ENCODE measurements at places on chromosomes 6 and 20.

DNA sequence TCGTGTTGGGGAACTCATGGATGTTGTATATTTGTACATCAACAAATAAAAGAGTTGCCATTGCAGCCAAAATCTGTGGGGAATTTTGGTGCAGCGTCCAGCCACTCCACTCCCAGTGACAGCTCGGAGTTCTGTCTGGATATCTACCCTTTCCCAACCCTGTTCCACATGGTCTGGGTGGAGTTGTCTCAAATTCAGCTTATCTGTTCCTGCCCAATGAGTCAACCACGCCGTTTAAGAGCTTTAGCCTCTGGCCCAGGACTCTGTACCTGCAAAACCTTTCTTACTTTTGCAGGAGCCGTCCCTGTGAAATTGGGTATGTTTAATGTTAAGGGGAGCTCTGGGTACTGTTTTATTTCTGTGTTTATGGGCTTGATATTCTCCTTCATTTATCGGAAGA is 33.9 kb upstream of the OVOL2 start:
- DNase-seq, result no peak

DNA sequence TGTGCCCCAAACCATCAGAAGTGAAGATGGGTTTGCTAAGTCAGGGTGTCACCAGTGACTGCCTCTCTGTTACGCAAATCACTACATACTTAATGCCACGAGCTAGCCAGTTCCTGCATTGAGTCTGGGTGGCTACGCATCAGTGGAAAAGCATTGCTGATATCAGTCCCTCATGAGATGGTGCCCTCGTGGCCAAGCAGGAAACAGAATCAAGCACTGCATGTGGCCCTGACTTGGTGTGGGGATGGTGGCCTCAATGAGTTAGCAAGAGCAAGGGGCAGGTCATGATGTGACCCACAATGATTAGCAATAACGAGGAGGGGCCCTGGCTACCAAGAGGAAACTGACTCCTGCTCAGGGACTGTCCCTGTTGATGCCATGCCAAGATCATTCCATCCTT is 51.6 kb upstream of the FNDC1 start:
- DNase-seq, result no peak

DNA sequence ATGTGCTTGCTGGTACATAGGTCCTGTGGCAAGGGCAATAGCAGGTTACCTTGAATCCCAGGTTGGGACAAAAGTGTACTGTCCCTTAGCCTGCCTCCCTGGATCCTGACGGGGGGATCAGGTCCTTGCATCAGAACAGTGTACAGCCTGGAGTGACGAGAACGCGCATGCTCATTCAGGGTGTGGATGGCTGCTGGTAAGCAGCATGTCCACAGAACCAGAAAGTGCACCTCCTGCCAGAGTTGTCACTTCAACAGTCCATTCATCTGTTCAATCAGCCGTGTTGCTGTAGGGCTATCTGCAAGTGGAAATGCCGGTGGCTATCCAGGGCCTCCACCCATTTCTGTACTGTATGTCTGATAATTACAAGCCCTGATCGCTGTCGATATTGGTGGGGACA is 236.3 kb upstream of the SOX4 start:
- no peak for DNase-seq

DNA sequence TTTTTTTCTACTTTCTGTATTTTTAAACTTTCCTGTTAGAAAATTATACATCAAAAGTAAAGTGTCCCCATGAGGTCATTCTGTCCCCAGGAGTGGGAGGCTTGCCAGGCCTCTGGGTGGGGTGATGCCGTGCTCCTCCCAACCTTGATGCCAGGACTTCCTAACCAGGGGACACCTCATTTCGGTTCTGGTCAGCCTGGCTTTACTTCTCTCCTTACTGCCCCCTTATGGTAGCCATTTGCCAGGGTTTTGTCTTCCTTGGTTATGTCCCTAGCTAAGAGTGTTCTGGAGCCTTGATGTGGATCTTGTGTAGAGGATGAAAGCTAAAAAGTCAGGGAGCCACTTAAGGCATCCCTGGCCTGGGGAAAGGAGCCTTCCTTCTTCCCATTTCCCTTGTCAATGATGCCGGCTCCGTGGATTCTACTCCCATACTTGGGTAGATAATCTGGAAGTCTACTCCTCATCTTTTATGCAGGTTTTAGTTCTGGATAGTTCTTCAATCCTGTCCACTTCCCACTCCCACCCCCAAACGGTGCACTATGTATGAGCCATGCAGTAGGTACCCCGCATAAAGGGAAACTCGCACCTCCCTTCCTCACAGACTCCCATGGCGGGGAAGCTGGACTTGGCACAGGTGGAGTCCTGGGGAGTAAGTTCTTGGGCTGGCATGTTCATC is 164.1 kb upstream of the SALL4 start:
- DNase-seq, result no peak

Data from stimulated activated CD4-positive, alpha-beta T cell treated with anti-CD3 and anti-CD28 coated beads, Interleukin-15, amount 100 ng/mL, for 1 hour (primary cell).